GM04503 (cell line): ENCODE measurements at places on chromosomes 16 and 17.

GRCh38 chr16:14263011-14263410 is 191.9 kb downstream of the MRTFB start:
- no peak for DNase-seq

GRCh38 chr17:66304304-66305174 is 2.1 kb downstream of the PRKCA start:
- no peak for DNase-seq

- peak; percentile 38 for DNase-seq
Measured at GRCh38 chr17:60079401-60080243, 901 bp upstream of the HEATR6 start.

- no peak for DNase-seq
Measured at GRCh38 chr16:49305406-49305805, 23.8 kb upstream of the CBLN1 start.

- DNase-seq, result no peak
Measured at GRCh38 chr16:77974883-77975282, 47.5 kb upstream of the CLEC3A start.

DNA sequence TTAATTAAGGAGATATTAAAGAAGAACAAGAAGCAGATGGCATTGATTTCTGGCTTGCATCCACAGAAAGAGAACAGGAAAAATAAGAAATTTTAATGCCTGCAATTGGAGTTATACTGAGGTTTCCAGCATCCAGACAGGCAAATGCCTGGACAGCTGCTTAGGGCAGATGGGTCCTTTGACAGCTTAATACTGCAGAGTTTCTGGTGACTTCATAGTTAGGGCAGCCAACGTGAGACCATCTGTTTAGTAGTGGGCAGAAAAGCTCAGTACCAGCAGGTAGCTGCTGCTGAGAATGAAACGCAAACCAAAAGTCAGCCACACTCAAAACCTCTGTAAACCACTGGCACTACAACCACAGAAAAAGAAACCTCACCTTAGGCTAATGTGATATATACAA is 109.8 kb downstream of the CDK5R1 start:
- DNase-seq, result no peak

DNA sequence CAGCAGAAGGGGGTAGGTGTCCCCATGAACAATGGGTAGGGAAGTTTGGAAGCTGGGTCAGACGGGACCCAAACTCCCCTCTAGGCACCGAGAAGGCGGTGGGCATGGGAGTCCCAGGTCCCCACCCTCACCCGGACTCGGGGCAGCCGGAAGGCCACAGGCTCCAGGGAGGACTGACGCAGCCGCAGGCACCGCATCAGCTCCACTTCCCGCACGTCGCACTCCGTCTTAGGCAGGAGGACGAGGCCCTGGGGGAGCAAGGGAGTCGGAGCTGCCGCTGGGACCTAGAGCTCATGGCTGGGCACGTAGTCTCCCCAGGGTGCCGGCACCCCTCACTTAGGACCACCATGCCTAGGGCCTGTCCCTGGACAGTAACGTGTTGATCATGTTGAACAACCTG is 7.1 kb upstream of the PAM16 start:
- DNase-seq, result no peak

GRCh38 chr16:73286346-73287267 is 238.7 kb upstream of the ZFHX3 start:
- no peak for DNase-seq

- no peak for DNase-seq
Measured at GRCh38 chr17:38905375-38905774, 20.0 kb upstream of the LASP1NB start.

- no peak for DNase-seq
Measured at GRCh38 chr16:24851700-24852099, 5.9 kb downstream of the SLC5A11 start.

DNA sequence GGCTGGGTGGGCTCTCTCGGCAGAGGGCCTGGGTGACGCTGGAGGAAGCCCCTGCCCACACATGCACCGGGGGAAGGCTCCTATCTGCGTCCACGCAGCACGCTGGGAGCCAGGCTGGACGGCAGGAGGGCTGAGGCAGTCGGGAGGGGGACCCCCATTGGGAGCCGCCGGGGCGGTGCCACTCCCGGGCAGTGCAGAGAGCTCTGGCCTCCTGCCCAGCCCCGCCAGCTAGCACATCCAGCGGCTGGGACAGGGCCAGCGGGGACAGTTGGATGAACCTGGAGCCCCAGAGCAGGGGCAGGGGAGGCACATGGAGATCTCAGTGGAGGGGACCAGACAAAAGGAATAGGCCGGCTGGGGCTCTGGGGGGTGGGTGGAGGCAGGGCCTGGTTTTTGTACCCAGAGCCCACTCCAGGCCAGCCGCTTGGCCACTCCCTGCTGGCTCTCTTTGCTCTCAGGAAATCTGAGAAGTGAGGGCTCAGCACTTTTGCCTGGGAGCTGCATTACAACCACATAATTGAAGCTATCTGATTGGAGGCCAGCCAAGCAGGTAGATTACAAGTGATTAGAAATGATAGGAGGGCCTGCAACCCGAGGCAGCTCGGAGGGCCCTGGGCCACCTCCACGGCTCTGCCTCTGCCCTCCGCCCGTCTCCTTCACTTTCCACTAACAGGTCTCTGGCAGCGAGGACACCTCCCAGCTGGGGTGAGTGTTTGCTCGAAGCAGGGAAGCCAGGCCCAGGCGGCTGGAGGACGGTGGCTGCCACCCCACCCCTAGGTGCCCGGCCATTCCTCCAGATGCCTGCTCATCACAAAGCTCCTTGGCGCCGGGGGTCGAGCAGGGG is 40.1 kb downstream of the ENGASE start:
- DNase-seq, result no peak

DNA sequence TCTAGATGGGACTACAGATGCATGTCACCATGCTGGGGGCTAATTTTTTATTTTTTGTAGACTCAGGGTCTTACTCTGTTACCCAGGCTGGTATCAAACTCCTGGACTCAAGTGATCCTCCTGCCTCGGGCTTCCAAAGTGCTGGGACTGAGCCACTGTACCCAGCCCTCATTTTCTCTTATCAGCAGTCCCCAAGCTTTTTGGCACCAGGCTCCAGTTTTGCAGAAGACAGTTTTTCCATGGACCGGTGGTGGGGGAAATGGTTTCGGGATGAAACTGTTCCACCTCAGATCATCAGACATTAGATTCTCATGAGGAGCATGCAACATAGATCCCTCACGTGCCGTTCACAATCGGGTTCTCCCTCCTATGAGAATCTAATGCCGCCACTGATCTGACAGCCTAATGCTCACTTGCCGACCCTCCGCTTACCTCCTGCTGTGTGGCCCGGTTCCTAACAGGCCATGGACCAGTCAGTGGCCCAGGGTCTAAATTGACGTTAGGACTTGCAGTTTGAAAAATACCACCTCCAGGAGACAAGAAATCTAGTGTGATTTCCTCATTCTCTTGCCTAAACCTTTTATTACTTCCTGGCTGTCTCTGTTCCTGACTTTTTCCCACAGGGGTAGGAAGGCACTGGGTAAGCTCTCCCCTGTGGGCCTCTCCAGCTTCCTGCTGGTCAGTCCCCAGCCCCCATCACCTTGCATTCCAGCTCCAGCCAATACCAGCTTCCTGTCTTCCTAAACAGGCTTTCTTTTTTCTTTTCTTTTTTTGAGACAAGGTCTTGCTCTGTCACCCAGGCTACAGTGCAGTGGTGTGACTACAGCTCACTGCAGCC is 9.3 kb upstream of the CNP start:
- no peak for DNase-seq

DNA sequence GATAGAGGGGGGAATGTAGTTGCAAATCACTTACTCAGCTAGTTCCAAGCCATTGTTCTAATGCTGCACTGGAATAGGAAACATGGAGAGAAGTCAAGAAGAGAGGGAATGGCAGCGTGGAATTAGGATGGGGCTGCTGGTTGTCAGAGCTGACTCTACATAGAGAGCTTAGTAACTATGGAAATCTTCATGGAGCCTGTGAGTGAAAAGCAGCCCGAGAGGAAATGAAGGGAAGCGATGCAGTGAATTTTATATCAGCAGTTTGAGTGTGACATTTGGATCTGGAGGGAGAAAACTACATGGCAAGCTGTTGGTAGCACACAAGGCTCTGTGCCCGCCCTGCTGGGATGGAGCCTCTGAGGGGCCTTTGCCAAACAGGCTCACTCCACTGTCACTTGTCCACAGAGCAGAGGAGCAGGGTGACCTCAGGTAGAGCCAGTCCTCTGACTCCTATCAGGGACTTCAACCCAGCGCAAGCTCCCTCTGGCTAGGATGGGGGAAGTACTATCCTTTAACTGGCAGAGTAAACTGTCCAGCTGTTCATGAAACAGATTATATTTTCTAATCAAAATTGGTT is 27.9 kb upstream of the PMFBP1 start:
- DNase-seq, result no peak
